Calu3 (cell line): ENCODE measurements at places on chromosomes 3 and 15. TPM values are rescaled to one million over a fixed set of nuclear protein-coding genes. Genes with fewer than 3 reads are reported as not detected.

SEMA6D gene
- total RNA-seq, result not detected in 2 replicates

- peak overlapping the region; percentile 50 for H3K27ac ChIP-seq
- no peak overlapping the region for H3K4me3 ChIP-seq
- peaks cover 39% of the 10 kb centered on the region for H3K4me1 ChIP-seq
- no peak for DNase-seq
These were observed 21.4 kb downstream of the IRAK2 start for GRCh38 chr3:10185804-10186762.

DCUN1D1 gene
- 98.7 and 99.3 TPM in 2 replicates for total RNA-seq

- no peak overlapping the region for H3K4me3 ChIP-seq
- H3K36me3 ChIP-seq, result peaks cover 27% of the 10 kb centered on the region
- peak overlapping the region; percentile 0 for H3K27ac ChIP-seq
- DNase-seq, result no peak
These were observed 10.7 kb downstream of the ITGB5 start for GRCh38 chr3:124876401-124876878.

ALDH1A3 gene
- total RNA-seq, result 666 and 983 TPM in 2 replicates

DNA sequence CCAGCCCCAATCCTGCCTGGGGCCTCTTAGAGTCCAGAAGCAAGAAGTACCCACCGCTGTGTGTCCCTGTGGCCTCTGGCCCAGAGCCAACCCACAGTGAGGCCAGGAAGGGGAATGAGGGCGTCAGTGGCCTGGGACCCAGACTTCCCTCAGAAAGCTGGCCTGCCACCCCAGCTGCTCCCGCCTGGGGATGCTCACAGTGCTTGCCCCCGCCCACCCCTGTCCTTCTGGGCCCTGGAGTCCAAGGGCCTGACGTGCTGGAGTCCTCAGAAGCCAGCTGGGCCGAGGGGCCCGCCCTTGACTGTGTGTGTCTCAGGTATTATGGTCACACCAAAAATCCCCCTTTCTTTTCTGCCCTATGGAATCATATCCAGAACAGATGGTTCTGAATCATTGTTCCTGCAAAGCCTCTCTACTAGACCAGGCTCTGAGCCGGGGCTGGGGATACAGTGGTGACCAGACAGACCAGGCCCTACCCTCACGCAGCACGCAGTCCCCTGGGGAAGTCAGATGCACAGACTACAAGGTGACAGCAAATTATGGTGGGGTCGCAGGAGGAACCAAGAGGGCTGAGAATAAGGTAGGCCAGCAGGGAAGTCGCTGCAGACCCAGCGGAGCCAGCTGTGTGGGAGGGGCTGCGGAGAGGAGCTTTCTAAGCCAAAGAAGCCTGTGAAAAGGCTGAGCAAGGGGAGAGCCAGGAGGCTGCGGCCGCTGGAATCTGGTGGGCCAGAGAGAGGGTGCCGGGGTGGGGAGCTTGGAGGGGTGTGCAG, 99.1 kb downstream of the VGLL4 start:
- no peak overlapping the region for H3K27ac ChIP-seq
- peaks cover 8% of the 10 kb centered on the region for H3K4me1 ChIP-seq
- H3K36me3 ChIP-seq, result peaks cover 9% of the 10 kb centered on the region
- DNase-seq, result peak; percentile 17

DNA sequence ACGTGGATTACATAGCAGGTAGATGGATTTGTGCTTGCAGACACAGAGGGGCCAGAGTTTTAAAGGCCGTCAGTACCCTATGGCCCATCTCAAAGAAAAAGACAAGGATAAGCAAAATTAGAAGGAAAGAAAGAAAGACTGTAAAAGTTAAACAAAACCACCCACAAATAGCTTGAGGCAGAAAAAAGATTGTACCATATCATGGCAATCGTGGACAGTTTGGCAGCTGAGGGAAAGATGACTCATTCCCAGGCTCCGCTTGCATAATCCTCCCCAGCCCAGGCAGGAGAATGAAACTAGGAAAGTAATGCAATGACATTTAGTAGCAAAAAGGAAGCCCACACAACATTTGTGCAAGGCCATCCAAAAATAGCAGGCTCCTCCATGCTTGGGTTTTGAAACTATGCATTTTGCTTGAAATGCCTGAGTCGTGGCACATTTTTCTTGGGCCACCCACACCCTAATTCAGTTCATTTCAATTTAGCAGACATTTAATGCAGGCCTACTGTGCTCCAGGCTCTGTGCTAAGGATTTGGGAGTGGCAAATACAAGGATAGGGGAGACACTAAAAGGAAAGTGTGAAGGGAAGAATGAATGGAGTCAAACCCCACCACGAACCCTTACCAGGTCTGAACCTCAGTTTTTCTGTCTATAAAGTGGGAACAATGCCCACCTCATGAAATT, 40.9 kb upstream of the SMAD3 start:
- peaks cover 38% of the 10 kb centered on the region for H3K4me1 ChIP-seq
- H3K27me3 ChIP-seq, result no peaks in the 10 kb centered on the region
- peak overlapping the region; percentile 7 for H3K4me3 ChIP-seq
- peak overlapping the region; percentile 38 for H3K27ac ChIP-seq
